ENCODE measurements at places on chromosomes 6 and 20. TPM values are rescaled to one million over a fixed set of nuclear protein-coding genes. Genes with fewer than 3 reads are reported as not detected.

The TMEM170B gene
- 0.70 TPM for total RNA-seq

The CTAGE9 gene
- total RNA-seq: not detected

The PLEKHG1 gene
- total RNA-seq: 16.8 TPM

The STX7 gene
- 33.0 TPM for total RNA-seq

DNA sequence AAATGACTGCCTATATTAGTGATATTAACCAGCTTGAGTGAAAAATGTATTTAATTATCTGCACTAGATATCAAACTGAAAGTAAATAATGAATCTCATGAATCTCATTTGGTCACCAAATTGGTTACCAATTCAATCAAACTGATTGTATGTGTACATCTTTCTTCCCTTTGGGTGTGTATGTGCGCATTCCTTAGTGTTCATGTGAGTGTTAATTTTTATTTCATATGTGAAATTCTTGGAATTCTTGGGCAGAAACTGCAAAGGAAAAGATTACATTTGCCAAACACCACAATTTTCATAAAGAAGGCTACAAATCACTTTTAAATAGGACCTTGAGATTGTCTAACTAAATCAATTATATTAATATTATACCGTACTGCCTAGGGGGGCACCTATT, 648.4 kb upstream of the MARCKS start:
- no peak for DNase-seq

DNA sequence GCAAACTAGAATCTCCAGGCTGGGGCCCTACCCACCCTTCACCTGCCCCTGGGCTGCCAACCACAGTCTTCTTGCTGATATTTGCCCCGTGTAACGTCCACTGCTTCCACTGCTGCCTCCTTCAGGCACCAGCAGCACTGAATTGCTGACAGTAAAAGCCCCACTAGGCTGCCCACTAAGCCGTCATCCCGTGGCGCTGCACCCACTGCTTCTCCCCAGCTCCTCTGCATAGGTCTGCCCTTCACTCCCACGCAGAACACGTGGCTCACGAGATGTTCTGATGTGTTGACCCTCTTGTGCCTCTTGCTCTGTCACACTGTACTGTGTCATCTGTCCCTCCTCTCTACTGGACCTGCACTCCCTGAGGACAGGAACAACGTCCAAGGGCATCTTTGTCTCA, 86.3 kb upstream of the HIVEP1 start:
- DNase-seq: no peak

GRCh38 chr6:155313602-155314091, 637 bp downstream of the TFB1M start:
- DNase-seq: peak; percentile 34

- peak; percentile 83 for DNase-seq
These were observed 79.1 kb downstream of the ELOVL4 start for GRCh38 chr6:79868098-79868722.

- no peak for DNase-seq
These were observed 12.8 kb upstream of the SERPINB1 start for GRCh38 chr6:2854396-2854982.

GRCh38 chr6:35969646-35970045, 48.7 kb upstream of the SRPK1 start:
- DNase-seq: no peak
